ENCODE measurements at places on chromosomes 11 and 22.

DNA sequence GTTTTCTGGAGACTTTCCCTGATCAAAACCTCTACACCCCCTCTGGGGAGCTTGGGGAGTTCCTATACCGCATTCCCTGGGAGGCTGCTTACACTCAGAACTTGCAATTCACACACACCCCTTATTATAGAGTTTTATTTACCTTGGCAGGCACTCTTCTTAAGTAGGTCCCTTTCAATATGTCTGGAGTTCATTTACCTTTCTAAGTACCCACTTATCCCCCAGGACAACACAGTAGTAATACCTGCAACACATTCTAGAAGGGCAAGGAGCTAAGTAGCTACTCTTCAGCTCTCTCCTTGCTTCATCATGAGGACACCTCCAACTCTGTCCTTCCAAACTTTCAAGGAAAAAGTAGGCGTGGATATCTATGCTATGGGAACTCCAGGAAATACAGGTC is 127.8 kb upstream of the ANO3 start:
- DNase-seq = no peak

DNA sequence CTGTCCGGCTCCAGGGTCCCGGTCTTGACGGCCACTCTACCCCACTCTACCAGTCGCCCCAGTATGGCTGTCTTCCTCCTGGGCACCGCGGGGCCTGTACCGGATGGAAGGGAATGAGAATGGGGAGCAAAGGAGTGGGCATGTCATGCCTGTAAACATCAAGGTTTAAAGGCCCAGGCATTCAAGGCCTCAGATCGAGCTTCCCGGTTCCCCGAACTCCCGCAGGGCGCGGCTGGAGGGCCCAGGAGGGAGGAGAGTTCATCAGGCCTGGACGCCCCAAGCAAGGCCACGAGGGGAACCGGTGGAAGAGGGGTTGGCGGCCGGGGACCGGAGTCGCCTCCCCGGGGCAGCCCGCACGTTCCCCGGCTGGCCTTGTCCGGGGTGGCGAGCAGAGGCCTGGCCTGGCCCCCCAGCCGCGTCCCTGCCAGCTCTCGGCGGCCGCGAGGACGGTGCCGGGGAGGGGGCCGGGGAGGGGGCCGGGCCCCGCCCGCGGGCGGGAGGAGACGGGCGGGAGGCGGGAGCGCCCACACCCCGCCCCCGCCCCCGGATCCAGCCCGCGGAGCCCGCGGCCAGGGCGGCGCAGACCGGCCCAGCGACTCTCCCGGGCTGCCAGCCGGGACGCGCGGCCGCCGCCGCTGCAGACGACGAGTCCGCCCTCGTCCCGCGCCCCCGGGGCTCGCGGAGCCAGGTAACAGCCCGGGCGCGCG is at the start of gene CDC42EP1:
Gene CDC42EP1 (plus strand): TSS at position 580 of the 707 bp plus-strand sequence. CDS start 5,870 bp downstream, outside the sequence.
- no peak for DNase-seq

DNA sequence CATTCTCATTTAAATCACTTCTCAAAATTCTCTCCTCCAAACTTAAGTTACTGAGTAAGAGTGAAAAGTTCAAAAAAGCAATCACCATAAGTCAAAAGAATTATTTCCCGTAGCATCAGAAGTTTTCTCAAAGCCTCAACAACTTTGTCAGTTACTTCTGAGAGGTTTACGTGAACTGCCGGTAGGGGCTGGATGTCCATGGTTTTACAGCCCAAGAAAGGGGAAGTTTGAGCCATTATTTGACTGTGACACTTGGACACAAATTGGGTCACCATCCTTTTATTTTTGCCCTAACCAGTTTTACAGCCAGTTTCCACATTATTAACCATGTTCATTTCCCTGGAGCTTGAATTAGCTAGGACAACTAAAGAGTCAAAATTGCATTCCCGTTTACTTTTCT is 7.5 kb downstream of the POU2AF3 start:
- DNase-seq = no peak

DNA sequence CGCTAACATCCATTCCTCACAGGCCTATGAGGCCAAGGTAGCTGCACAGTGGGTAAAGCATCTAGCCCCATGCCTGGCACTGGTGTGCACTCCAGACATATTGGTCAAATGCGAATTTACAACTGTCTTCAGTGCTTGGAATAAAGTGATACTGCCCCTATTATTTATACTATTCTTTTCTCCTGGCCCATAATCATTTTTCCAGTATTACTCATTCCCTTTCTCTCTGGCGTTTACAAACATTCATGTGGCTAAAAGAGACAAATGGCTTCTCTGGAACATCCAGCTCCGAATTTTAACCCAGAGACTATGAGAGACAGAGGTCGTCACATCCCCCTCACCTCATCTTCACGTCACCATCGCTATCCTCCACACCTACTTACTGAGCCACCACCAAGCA is 87.2 kb upstream of the PITPNB start:
- no peak for DNase-seq

DNA sequence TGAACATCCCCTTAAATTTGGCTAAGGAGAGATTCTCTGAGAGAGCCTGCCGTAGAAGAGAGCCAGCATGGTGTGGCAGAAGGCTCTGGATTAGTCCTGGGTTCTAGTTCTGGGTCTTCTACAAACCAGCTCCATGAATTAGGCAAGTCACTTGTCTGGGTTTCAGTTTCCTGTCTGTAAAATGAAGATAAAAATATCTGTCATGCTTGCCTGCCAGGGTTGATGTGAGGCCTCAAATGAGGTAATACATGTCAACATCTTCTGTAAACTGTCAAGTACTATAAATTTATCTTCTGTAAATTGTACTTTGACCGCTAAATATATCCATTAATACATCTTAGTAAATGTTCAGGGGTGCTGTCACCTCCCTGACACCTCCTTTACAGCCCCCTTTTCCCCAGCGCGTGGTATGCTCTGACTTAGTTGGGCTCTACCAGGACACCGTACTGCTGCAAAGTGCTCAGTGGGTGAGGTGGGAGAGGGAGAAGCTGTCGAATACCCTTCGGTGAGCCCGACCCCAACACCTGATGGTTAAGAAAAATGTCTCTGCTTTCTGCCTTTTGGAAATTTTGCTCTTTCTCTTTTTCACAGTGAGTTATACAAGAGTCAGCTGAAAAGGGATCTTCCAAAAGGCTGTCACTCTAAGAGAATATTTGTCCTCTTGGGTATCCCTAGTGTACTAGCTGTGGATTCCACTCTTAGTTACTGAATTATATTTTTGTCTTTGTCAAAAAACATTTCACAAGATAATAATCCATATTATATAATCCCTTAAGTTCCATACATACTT is 15.0 kb downstream of the RBX1 start:
- DNase-seq = no peak

DNA sequence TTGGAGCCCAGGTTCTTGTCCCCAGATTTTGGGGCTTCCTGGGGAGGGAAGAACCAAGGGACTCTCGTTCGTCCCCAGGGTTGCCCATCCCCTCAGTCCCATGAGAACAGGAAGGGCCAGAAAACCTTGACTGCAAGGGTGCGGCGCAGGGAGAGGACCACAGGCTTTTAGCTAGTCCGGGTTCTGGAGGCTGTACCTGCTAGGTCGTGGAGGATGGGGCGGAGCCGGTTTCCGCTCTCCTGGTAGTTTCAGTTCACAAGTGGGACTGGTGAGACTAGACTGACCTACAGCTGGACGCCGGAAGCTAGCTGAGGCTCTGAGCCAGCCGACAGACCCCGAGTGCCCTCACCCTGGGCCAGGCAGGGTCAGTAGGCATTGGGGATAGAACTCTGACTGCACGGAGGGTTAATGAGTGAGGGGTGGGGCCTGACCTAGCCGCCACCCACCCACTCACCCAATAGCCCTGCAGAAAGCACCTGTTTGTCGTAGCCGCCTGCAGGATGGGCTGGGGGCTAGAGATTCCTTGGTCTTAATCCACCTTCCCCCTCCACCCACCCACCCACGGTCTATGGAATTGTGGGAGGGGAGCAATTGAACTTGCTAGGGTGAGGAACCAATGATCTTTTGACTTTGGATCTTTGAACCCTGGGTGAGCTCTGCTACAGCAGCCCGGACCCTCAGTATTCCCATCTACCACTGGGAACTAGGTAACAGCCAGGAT is 1.5 kb downstream of the MAFF start:
- DNase-seq = no peak

- no peak for DNase-seq
Observed at GRCh38 chr11:112355726-112356125, 95.1 kb upstream of the PLET1 start.

Data from GM19239 (cell line).